ENCODE measurements at places on chromosomes 3 and 15.

DNA sequence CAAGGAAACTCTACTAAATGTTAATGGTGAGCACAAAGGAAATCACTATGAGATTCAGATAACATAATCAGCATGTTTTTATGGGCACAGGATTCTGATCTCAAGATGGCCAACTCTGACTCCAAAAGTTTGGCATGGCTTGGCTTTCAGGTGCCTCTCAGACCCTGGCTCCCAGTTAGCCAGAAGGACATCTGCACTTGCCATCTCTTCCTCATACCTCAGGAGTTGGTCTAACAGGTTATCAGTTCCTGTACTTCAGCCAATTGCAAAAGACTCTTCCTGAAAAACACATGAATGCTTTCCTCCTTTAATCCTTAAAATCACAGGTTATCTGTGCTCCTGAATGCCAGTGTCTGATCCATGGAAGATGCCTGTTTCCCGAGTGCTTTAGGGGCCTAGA lies 25.0 kb downstream of the TMPRSS7 start:
- no peak for DNase-seq

DNA sequence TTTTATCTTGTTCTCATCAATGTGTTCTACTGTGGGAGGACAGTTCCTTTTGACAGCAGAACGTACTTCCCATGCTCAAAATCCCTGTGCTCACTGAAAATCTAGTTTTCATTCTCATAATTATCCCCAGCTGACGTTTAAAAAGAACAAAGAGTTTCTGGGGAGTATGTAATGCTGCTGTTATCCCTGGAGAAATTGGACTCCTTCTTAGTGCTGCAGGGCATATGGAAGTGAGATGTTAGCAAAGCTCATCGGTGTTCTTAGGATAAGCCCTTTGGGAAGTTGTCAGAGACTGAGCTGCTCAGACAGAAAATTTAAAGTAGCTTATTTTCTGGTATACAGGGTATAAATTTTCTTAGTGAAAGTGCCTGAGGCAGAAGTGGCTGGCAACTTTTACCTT lies 66.5 kb downstream of the CDAN1 start:
- no peak for DNase-seq

- no peak for DNase-seq
Observed at GRCh38 chr15:66014022-66014421, 144.7 kb downstream of the RAB11A start.

DNA sequence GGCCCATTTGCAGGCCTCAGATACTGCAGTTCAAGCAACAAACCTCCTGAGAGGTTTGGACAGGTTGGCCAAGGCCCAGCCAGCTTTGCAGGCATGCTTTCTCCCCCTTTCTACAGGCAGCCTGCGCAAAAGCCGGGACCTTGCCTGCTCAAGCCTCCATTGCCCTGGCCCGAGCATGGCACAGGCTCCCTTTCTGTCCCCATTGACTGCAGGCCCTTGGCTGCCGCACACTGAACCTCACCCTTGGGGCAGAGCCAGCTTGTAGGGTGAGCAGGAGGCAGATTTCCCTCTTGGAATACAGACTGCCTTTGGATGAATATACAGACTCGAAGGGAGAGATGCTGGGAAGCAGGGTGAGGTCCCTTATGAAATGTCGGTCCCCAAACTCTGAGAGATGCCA lies 461.7 kb upstream of the PROK2 start:
- DNase-seq: no peak

DNA sequence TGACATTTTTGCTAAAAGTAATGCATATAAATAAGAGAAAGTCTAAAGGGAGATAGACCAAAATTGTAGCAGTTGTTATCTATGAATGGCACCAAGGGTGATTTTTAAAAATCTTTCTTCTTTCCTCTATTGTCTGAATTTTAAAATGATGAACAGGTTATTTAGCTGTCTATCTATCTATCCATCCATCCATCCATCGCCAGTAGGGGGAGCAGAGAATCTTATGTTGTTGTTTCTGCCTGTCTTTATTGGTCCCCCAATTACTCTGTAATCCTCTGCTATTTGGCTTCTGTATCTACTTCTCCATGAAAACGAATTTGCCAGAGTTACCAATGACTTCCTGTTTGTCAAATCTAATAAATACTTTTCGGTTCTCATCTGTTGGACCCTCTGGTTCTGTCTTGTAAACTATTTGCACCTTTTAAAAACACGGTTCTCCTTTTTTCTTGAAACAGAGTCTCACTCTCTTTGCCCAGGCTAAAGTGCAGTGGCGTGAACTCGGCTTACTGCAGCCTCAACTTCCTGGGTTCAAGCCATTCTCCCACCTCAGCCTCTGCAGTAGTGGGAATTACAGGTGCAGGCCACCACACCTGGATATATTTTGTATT lies 86.0 kb downstream of the ECT2 start:
- no peak for DNase-seq

DNA sequence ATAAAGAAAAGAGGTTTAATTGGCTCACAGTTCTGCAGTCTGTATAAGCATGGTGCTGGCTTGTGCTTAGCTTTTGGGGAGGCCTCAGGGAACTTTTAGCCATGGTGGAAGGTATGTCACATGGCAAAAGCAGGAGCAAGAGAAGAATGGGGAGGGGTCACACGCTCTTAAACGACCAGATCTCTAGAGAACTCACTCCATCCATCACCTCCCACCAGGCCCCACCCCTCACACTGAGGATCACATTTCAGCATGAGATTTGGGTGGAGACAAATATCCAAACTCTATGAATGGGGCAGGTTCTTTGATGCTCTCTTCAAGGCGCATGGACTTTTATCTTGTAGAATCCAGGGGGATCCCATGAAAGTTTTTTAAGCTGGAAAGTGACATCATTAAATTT lies 75.7 kb downstream of the ITPR1 start:
- no peak for DNase-seq
